H1 (cell line): ENCODE measurements at places on chromosomes 11 and 22.

DNA sequence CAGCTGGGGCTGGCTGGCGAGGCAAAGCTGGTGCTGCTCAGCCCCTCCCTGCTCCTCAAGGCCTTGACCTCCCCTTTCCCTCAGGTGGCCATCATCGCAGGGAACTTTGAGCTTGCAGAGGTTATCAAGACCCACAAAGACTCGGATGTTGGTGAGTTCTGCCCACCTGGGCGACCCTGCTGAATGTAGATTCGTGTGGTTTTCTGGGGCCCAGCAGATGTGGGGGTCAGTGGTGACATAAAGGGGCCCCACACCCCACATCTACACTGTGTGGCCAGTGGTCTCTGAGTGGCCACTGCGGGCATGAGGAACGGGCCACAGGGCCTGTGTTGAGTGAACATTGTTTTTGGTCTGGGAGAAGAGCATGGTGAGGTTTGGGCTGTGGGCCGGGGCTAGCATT, 11.9 kb downstream of the SHANK3 start:
- no peaks in the 10 kb centered on the region for H3K4me1 ChIP-seq
- no peaks in the 10 kb centered on the region for H3K36me3 ChIP-seq
- no peaks in the 10 kb centered on the region for H3K27me3 ChIP-seq
- DNase-seq, result no peak

GRCh38 chr11:113647856-113648255, 58.3 kb downstream of the TMPRSS5 start:
- H3K27me3 ChIP-seq, result no peaks in the 10 kb centered on the region
- no peak overlapping the region for H3K27ac ChIP-seq
- no peak overlapping the region for H3K4me3 ChIP-seq
- H3K36me3 ChIP-seq, result no peaks in the 10 kb centered on the region
- DNase-seq, result no peak

- peaks cover 13% of the 10 kb centered on the region for H3K27me3 ChIP-seq
- peak; percentile 63 for DNase-seq
- peak overlapping the region; percentile 83 for H3K4me3 ChIP-seq
- H3K27ac ChIP-seq, result no peak overlapping the region
- peaks cover 20% of the 10 kb centered on the region for H3K4me1 ChIP-seq
Observed at GRCh38 chr11:119108146-119108856, 1.2 kb downstream of the C2CD2L start.

GRCh38 chr11:44116234-44116830, 20.9 kb downstream of the EXT2 start:
- no peaks in the 10 kb centered on the region for H3K27me3 ChIP-seq
- H3K36me3 ChIP-seq, result peaks cover 3% of the 10 kb centered on the region; the same call in 1 of the 2 replicates
- DNase-seq, result no peak
- no peak overlapping the region for H3K4me3 ChIP-seq
- no peaks in the 10 kb centered on the region for H3K4me1 ChIP-seq

GRCh38 chr22:37654563-37655251, 3.8 kb upstream of the PDXP start:
- no peaks in the 10 kb centered on the region for H3K27me3 ChIP-seq
- peaks cover 18% of the 10 kb centered on the region for H3K36me3 ChIP-seq
- H3K4me3 ChIP-seq, result no peak overlapping the region
- no peak for DNase-seq

GRCh38 chr11:15769203-15769602, 587.1 kb downstream of the SOX6 start:
- DNase-seq, result no peak
- no peaks in the 10 kb centered on the region for H3K4me1 ChIP-seq
- H3K27ac ChIP-seq, result no peak overlapping the region

DNA sequence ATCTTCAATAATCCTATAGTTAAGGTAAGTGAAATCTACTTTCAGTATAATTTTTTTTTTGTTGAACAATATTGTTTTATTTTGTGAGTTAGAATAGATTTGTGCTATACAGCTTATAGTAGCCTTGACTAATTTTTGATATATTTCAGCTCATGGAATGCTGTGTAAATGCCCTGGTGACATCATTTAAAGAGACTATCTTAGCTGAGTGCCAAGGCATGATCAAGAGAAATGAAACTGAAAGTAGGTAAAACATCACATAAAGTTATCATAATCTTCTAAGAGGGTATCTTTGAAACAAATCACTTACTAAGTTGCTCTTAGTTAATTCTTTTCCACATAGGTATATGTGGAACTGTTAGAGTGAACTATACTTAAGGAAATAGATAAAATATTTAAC, 51.4 kb upstream of the ACAT1 start:
- DNase-seq, result no peak
- no peaks in the 10 kb centered on the region for H3K4me1 ChIP-seq
- no peaks in the 10 kb centered on the region for H3K36me3 ChIP-seq
- no peak overlapping the region for H3K27ac ChIP-seq
- no peaks in the 10 kb centered on the region for H3K27me3 ChIP-seq

GRCh38 chr11:79342686-79343085, 98.1 kb downstream of the TENM4 start:
- DNase-seq, result no peak
- H3K4me1 ChIP-seq, result no peaks in the 10 kb centered on the region
- no peak overlapping the region for H3K4me3 ChIP-seq
- no peaks in the 10 kb centered on the region for H3K27me3 ChIP-seq
- H3K36me3 ChIP-seq, result no peaks in the 10 kb centered on the region

GRCh38 chr11:12148882-12149281, 38.5 kb downstream of the MICAL2 start:
- H3K4me1 ChIP-seq, result no peaks in the 10 kb centered on the region
- H3K4me3 ChIP-seq, result no peak overlapping the region

DNA sequence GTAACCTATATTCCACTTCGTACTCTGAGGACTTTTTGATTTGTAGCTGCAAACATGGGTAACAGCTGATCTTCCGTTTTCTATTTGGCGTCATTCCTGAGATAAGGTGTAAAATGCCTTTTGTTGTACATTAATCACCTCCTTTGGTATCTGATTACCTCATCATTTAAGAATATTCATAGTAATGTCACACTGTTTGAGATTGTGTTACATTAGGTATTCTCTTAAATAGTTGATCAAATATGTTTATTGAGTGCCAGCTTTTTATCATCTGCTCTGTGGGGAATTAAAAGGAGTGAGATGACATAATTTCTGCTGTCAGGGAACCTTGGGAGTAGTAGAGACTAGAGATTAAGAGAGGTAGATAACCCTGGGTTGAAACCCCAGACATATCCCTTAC, 5.9 kb downstream of the NCAM1 start:
- no peaks in the 10 kb centered on the region for H3K4me1 ChIP-seq
- H3K27ac ChIP-seq, result no peak overlapping the region
- H3K36me3 ChIP-seq, result no peaks in the 10 kb centered on the region
- H3K4me3 ChIP-seq, result no peak overlapping the region

DNA sequence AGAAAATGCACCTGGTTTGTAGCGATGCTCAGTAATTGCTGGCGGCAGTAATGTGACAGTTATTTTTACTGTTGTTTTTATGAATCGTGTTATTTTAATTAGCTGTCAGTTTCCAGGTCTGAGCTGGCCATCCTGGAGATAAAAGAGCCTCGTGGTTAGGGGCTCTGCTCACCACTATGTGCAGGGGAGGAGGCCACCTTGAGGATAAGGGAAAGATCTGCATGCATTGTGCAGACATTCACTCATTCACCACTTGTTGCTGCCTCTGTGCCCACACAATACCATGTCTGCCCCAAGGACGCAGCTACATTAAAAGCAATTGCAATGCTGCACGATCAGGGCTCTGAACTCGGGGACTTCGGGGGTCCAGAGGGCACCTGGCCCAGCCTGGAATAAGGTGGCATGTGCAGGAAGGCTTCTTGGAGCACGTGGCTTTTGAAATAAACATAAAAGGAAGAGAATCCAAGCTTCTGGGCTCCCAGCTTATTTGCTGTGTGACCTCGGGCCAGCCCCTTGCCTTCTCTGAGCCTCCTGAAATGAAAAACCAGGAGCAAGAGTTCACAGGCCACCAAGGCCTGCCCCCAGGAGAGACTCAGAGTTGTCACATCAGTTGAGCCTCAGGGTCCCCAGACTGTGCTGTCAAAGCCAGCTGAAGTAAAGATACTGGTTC, 44.7 kb upstream of the SHISAL1 start:
- H3K27me3 ChIP-seq, result no peaks in the 10 kb centered on the region
- no peak for DNase-seq
- H3K27ac ChIP-seq, result no peak overlapping the region
- no peaks in the 10 kb centered on the region for H3K36me3 ChIP-seq
- no peaks in the 10 kb centered on the region for H3K4me1 ChIP-seq
- H3K4me3 ChIP-seq, result no peak overlapping the region

DNA sequence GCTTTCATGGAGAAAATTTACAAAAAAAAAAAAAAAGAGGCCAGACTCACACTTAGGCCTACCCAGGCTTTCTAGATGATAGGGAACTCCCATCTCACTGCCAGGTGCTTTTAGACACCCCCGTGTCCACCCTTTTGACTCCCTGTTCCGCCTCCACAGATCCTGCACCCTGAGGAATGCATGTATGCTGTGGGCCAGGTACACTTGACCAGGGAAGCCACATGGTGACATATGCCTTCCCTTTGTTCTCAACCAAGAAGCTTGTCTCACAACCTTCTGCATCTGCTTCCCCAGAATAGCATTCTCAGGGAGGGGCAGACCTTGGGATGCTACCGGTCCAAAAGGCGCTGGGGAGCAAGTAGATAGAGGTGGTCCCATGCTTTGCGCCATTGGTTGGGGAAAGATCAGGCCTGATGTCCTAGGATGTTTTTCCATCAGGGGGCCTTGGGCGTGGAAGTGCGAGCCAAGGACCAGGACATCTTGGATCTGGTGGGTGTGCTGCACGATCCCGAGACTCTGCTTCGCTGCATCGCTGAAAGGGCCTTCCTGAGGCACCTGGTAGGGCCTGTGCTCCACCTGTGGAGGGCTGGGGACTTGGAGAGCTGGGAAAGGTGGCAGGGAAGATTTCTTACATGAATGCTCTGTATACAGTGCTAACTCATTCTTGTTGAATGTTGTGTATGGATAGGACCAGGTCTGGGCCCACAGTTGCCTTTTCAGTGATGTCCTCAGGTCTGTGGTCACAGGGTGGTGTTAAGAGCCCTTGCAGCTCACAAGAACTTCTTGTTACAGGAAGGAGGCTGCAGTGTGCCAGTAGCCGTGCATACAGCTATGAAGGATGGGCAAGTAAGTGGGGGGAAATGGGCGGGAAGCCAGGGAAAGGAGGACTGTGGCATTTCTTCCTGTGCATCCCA, 7.5 kb downstream of the HMBS start:
- H3K36me3 ChIP-seq, result peaks cover 19% of the 10 kb centered on the region; the same call in 1 of the 2 replicates
- H3K27ac ChIP-seq, result no peak overlapping the region
- H3K4me3 ChIP-seq, result peak overlapping the region; percentile 85
- H3K27me3 ChIP-seq, result no peaks in the 10 kb centered on the region
- no peaks in the 10 kb centered on the region; the same call in none of the 2 replicates for H3K4me1 ChIP-seq
- DNase-seq, result no peak
